ENCODE measurements at places on chromosomes 7 and 10. TPM values are rescaled to one million over a fixed set of nuclear protein-coding genes. Genes with fewer than 3 reads are reported as not detected.

Gene C7orf57
- not detected for total RNA-seq

GRCh38 chr10:97731346-97732051 is 5.4 kb upstream of the ZFYVE27 start:
- peak; percentile 89 for DNase-seq

GRCh38 chr10:70035531-70035930 is 17.1 kb upstream of the MACROH2A2 start:
- no peak for DNase-seq

DNA sequence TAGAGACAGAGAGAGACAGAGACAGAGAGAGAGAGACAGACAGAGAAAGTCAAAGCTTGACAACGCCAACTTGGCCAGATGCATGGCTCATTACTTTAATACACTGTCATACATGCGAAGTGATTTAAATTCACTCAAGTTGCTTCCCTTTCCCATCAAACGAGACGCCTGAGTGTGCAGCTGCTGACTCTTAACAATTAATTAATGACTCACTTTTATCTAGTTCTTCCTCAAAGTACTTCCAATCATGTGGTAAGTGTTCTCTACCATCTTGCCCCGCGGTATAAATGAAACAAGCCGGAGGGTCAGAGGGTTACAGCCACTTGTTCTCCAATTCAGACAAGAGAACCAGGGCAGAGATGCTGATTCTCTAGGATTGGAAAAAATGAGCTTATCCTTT is 90.8 kb downstream of the SFMBT2 start:
- peak; percentile 14 for DNase-seq

Data from GM23248 (cell line).